ENCODE measurements at places on chromosomes 3 and 15.

DNA sequence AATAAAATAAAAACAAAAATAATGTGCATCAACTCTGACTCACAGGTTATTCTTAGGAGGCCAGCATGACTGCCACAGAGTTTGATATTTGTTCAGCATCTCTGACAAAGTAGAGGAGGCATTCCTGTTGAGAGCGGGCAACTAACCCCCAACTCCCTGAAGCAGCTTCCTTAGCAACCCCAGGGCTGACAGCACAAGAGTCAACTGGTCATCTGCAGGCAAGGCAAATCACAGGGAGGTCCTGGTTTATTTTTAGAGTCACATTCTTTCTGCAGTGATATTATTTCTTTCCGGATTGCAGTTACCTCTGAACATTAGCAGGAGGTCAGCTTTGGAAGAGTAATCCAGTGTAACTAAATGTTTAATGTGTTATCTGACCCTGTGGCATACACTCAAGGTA lies 273.0 kb downstream of the PLCL2 start:
- no peak for DNase-seq

- DNase-seq = no peak
Observed at GRCh38 chr15:85494048-85494777, 113.8 kb downstream of the AKAP13 start.

DNA sequence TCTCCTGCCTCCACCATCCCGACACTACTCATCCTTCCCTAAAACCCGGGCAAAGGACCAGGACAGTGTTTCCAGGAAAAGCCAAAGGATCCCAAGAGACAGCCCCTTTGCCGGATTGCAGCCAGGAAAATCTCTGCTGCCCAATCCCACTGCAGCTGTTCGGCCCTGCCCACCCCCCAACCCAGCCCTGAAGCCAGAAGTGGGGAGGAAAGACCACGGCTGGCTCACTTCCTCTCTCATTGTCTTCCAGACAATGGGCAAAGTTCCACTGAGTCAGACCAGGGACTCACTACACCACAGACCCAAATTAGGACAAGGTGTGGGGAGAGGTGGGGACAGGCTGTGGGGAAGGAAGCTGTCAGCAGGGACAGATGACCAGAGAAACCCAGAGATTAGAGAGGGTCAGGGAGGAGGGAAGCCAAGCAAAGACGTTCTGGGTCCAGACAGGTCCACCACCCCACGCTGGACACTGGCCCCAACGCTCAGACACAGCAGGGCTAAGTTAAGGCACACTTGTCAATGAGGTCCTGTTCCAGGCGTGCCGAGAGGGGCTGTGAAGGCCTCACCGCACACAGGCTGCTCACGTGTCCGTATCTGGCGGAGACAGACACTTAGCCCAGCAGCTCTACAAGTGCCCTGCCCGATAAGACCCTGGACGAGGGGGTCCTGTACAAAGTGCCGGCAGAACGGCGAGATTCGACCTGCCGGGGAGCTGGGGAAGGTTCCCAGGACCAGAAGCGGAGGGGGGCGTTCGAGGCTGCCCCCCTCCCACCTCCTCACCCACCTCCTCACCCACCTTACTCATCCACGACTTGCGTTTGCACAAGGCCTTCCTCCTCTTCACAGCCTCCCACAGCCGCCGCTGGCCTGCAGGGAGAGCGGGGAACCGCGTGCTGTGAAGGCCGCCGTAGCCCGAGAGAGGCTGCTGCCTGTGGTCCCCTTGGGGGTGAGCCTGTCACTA lies 21.9 kb downstream of the TNK2 start:
- no peak for DNase-seq

DNA sequence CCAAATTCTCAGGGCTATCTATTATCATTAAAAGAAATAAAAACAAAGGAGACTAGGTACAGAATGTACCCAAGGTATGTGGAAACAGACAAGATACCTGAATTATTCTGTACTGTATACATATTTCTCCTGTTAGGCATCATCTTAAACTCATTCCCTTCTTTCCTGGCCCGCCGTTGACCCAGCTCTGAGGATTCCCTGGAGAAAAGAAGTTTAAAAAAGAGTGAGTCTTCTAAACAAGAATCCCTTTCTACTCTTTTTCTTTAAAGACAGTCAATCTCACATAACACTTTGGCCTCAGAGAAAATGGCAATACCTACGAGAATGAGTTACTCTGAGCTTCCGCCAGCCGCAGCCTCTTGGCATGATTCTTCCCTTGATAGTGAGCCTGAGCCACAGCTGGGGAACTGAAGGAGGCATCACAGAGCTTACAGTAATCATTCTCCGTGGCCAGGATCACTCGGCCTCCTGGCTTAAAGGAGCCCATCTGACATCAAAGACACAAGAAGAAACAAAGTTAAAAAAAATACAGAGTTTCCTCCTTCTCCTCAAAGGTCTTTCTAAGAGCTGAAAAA lies 44.2 kb downstream of the ZMAT3 start:
- DNase-seq = no peak

DNA sequence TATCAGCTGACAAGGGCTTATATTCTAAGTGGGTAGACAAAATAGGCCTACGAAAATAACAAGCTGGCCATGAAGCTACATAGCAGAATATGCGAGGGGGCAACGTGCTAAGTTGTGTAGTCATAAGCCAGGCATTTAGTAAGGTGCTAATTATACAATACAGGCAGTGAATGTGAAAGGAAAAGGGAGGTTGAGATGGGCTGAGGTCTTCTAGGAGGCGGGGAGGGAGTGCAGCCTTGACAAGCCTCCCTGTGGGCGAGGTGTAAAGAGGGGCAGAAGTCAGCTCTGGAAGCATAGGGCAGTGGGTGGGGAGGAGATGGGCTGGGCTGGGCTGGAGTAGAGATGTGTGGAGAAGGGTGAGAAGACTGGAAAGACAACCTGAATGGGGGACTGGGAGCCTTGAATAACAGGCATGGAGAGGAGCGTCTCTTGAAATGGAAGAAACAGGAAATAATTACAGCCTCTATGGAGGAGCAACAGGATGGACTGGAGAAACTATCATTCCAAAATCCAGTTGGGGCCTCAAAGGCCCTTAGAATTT lies 1.2 kb downstream of the TIGIT start:
- no peak for DNase-seq

DNA sequence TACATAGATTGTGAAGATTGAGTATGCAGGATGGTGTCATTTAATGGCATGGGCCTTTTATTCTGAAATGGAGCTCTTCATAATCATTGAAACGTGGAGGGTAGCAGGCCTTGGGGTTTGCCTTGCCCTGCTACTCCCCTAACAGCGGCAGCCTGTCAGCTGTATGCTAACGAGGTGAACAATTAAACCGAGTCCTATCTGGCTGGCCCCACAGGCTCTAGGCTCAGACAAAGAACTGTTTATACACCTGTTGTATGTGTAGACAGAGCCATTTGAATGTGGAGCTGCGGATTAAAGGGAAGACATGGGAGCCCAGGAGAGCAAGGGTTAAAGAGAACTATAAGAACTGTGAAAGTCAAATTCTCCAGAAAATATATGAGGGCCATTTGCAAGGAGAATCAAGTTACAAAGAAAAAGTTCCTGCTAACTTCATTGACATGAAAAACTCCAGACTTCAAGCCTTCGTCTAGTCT lies 116.7 kb upstream of the CGNL1 start:
- peak; percentile 95 for DNase-seq

Measured in NCI-H2081 treated with DMSO at 0.1 percent for 48 hours (cell line).